ENCODE measurements at places on chromosomes 3 and 15.

DNA sequence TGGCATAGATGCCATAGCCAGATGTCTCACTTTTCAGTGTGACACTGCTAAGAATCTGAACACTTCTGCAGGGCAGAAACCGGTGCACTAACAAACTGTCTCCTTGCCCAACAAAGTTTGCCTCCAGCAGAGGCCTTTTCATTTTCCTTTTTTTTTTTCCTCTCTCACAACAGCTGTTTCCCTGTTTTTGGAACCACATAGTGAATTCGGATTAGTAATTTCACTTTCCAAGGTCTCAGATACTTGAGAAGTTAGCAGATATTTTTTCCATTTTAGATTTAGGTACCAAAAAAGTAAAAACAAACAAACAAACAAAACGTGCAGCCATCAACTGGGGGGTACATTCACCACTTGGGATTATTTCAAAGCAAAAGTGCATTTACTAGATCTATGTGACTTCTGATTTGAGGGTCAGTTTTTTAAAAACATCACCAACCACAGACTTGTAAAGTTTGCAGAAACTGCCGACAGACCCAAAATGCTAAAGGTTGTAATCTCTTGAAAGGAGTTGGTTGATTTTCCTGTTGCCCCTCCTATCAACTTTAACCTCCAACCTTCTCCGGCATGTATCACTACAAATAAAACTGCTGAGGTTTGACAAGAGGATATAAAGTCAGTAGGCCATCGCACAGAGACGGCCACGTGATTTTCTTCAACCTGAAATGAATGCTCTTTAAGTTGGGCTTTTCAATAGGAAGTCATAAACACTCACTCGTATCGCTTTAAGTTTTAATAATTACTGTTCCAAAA lies 169.1 kb downstream of the CDIN1 start:
- DNase-seq, result no peak

GRCh38 chr3:15694628-15695027 lies 93.1 kb downstream of the BTD start:
- no peak for DNase-seq

DNA sequence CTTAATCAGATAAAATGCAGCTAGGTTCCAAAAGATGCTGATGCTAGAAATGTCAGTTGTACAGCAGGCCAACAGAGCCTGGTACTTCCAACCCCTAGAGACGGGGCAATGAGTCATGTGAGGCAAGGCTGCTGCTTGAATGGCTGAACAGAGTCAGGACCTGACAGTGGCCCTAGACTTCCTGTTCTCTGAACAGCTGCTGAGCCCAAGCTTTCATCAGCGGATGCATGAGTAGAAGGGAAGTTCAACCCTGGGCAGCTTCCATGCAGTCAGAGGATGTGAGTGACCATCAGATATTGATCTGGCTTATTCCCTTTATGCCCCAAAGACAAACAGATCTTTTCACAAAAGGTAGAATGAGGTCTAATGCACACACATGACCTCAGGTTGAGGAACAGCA lies 282.9 kb upstream of the COL8A1 start:
- DNase-seq, result no peak

GRCh38 chr3:97952872-97953271 lies 19.4 kb downstream of the RIOX2 start:
- no peak for DNase-seq

GRCh38 chr3:155712008-155712407 lies 32.9 kb downstream of the PLCH1 start:
- no peak for DNase-seq

GRCh38 chr3:85068911-85069310 lies 110.1 kb downstream of the CADM2 start:
- DNase-seq, result no peak

DNA sequence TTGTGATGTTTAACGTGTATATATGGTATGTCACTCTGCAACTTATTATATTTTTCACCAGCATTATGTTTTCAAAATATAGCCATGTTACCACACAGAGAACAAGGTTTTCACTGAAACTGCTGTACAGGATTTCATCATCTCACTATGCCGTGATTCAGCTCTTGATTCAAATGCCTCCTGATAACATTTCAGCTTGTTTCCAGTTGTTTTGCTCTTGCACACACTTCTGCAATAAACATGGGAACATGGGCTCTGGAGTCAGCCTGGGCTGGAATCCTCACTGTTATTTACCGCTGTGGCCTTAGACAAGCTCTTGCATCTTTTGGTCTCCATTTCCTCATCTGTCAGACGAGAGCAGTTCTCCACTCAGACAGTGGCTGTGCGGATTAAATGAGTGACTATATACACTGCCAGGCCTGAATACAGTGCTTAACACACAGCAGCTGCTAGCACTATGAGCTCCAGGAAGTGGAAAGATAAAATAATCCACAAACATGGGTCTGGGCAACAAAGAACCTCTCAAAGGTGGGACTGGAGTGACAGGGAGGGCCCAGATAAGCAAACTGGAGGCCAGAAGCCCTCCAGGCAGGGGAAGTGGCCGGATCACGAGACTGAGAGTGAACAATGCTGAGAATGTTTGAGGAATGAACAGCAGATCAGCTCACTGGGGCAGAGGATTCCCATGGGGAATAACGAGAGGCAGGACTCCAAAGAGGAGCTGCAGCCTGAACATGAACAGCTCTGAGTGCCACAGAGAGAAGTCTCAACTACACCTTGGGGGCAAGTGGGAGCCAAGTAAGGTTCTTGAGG lies 17.7 kb downstream of the NTRK3 start:
- no peak for DNase-seq

DNA sequence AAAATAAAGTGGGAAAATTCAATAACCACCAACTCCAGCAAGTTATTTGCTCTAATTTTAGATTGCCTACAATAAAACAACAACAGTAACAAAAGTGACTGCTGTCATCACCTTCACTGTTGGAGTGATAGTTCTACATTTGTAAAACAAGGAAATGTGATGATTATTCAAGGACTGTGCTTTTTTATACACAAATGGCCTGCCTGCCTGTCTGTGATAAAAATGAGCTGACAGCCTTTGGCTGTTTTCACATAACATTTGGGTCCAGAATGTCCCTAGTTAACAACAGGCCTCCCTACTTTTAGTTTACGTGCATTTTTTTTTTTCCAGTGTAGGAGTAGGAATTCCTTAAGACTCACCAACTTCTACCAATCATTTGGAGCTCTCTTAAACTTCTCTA lies 768.8 kb downstream of the PDCD6IP start:
- no peak for DNase-seq

- DNase-seq, result no peak
Measured at GRCh38 chr3:74107451-74107850, 482.7 kb upstream of the PDZRN3 start.

DNA sequence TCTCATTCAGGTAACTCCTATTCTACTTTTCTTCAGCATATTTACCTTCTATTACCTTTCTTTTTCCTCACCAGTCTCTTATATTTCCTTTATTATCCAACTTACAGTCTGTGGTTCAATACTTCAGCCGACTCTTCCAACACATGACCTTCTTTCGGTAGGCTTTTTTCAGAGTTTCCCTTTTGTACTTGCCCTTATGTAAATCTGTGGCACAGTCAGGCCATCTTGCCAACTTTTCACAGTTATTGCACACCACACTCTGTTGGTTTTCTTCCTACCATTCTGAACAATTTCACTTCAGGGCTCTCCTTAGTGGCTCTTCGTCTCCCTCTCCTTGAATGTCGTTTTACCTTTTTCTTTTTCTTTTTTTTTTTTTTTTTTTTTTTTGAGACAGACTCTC lies 427.8 kb downstream of the LPP start:
- DNase-seq, result no peak

- DNase-seq, result no peak
Measured at GRCh38 chr15:40248006-40248783, 9.3 kb downstream of the PAK6 start.

- DNase-seq, result no peak
Measured at GRCh38 chr3:17747890-17748247, 5.4 kb upstream of the TBC1D5 start.

DNA sequence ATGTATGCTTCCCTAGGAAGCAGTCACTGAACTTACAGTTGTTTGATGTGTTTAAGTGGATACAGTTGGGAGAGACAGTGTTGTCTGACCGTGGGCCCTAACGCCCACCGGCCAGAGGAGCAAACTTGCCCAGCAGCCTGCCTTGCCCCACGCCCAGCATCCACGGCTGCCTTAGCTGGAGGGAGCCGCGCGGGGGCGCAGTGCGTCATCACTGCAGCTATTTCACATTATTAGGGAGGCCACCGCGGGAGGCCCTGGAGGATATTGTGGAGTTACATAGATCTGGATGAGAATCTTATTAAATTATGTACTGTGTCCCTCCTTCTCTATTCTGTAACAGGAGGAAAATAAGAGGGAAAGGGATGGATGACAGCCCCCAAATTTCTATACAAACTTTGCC lies 267.2 kb downstream of the GABRG3 start:
- no peak for DNase-seq

- no peak for DNase-seq
Measured at GRCh38 chr15:85837011-85837433, 42.3 kb upstream of the KLHL25 start.

GRCh38 chr15:51855612-51856011 lies 26.2 kb downstream of the TMOD3 start:
- DNase-seq, result no peak

DNA sequence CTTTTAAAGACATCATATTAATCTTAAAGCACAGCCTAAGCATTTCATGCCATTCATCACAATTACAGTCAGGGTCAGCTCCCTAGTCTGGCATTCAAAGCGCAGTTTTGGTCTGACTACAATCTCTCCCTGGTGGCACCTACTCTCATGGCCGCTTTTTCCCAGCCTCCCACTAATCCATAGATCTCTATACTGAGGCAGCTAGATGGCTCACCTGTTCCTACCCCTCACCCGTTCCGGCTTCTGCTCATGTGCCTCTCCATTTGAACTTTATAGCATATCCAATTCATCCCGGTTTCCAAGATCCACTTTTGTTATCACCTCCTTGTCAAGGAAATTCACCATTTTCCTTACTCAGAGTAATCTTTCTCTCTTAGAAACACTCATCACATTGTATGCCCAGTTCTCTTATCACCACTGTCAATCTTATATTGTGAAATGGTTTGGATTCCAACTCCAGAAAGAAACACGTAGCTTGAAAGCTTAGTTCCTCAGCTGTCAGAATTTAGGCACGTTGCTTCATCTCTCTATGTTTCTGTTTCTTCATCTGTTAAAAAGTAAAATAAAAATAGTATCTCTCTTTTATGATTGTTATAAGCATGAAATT lies 220.0 kb upstream of the UBE2E2 start:
- no peak for DNase-seq

DNA sequence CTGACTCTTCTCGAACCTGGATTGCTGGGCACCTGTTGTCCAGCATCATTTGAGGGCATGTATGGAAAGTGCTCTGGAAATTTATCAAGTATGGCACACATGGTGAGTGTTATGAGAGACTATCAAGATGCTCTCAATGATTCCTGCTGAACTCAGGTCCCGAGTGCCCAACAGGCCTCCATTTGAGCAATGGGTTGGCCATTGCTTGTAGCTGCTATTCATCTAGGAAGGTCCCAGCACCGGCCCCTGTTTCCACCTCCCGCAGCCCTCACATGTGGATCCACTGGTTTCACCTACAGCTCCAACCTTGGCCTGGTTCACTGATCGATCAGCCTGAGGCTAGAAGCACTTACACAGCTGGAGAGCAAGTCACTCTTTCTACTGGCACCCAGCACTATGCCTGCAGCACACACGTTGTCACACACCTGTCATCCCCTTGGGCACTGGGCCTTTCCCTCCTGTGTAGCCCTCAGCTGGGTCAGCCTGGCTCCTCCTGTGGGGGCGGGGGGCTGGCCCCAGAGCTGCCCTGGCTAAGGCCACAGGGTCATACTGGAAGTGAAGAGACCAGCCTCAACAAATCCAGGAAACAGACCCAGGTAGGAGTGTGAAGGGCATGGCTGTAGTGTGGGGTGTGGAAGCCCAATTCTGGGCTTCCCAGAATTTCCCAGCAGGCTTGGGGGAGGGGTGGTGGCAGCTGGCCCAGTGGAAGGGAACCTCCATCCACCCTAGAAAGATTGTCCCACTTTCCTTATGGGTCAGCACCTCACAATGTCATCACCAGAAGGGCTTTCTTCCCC lies 41.7 kb upstream of the SMAD3 start:
- no peak for DNase-seq

DNA sequence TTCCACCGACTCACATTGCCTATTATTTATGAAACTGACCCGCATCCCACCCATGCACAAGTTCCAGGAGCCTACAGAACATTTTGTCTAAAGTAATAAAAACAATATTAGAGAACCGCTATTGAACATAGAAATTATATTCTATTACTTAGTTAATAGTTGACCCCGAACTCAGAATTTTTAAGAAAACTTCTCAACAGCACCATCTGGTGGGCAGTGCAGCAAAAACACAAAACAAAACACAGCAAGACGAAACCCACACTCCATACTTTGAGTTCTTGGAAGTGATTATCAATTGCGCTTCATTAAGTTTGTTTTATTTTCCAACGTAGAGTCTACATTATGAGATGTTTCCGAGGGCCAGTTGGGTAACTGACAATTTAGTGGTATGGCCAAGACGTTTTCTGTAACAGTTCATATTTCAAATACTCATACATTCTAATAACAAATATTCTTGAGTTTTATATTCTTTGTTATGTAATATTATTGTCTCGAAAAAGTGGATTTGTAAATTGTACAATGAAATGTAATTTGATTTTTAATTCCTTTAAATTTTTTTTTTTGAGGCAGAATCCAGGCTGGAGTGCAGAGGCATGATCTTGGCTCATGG lies 24.0 kb upstream of the C3orf70 start:
- DNase-seq, result no peak

DNA sequence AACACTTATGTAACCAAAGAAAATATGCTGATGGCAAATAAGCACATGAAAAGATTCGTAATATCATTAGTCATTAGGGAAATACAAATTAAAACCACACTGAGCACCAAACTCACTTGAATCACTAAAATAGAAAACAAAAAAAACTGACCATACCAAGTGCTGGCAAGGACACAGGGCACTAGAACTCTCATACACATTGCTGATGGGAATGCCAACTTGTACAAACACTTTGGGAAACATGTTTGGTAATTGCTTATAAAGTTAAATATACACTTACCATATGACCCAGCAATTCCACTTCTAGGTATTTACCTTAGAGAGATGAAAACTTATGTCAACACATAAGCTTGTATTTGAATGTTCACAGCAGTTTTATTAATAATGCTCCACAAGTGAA lies 95.5 kb downstream of the TFDP2 start:
- no peak for DNase-seq

Measured in stimulated activated CD4-positive, alpha-beta T cell treated with anti-CD3 and anti-CD28 coated beads, Interleukin-1b, Interleukin-23, amount 100 ng/mL, for 1 hour (primary cell).